ENCODE measurements at places on chromosomes 4 and X. TPM values are rescaled to one million over a fixed set of nuclear protein-coding genes. Genes with fewer than 3 reads are reported as not detected.
A peak's percentile ranks its signal among the peaks of the same experiment; 100 is the strongest.

- DNase-seq: no peak
Measured at GRCh38 chrX:19760841-19761512, 126.4 kb downstream of the SH3KBP1 start.

- DNase-seq: no peak
Measured at GRCh38 chr4:10701702-10702460, 17.3 kb upstream of the CLNK start.

DNA sequence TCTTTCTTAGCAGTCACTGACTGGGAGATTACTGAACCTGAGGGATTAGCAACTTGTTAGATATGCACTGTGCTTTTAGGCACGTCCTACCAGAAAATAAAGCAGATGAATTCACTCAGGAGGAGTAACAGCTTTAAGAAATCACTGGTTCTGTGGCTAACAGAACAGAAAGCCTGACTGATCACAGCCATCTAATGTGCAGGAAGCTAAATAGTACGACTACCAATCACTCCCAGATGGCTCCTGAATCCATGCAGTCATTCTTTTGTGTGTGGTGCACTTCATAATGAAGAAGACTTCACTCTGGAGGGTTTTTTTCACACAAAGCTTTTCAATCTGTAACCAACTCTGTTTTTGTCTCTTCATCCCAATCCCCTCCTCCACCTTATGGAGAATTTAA, 305.3 kb upstream of the INTU start:
- DNase-seq: no peak

- no peak for DNase-seq
Measured at GRCh38 chr4:159698336-159698735, 595.5 kb downstream of the RAPGEF2 start.

GRCh38 chr4:54101190-54102041, 1.5 kb downstream of the GSX2 start:
- DNase-seq: no peak

- DNase-seq: no peak
Measured at GRCh38 chrX:110175146-110175545, 142.7 kb downstream of the AMMECR1 start.

DNA sequence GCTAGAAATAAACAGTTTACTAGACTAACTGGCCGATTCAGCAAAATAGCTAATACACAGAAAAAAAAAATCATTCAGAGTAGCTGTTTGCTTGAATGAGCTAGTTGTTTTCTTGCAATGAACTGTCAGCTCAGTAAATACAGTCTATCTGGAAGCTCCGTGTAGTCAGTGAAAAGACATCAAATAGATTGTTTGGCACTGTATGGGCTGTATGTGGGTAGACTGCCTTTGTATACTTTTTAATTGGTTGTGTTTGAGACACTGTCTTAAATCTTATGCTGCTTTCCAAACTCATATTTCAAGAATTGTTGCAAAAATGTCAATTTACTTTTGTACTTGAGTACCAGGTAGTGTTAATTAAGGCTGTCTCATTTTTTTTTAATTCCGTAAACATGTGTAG, 61.6 kb upstream of the GPR174 start:
- no peak for DNase-seq

- DNase-seq: no peak
Measured at GRCh38 chr4:118738090-118738489, 52.9 kb downstream of the METTL14 start.

GRCh38 chr4:82481506-82481840, 51.1 kb downstream of the ENOPH1 start:
- DNase-seq: no peak

DNA sequence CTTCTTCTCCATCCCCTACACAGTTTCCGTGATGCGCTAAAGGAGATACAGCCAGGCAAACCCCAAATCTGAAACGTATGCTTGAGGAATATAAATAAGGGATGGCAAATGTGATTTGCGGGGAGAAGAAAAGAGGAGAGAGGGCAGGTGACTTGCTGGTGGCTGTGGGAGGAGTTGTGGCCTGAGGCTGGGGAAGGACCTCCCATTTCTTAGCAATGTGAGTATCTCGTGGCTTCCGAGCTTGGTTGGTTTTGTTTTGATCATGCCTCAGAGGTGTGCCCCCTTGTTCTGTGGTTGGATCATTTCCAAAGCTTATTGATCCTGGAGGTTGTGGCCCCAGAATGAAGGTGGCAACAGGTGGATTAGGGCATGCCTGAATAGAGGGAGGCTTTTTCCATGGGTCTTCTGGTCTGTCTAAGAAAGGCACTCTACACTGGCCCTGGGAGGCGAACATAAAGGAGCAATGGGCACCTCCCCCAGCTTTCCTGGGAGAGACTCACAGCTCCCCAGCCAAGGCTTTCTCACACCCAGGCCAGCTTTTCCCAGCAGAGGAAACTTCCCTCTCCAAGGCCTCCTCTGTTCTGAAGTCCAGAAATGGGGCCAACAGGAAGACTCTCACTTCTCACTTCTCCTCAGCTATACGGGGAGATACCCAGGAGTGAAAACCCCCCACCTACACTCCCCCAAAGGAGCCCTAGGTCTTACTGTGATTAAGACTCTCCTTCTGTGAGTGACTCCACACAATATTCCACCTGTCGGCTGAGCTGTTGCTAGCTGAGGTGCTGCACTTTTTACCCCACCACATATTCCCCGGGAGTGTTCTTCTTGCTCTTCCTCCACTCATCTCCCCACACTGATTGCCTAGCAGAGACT, 40.0 kb downstream of the C4orf51 start:
- peak; percentile 37 for DNase-seq

DNA sequence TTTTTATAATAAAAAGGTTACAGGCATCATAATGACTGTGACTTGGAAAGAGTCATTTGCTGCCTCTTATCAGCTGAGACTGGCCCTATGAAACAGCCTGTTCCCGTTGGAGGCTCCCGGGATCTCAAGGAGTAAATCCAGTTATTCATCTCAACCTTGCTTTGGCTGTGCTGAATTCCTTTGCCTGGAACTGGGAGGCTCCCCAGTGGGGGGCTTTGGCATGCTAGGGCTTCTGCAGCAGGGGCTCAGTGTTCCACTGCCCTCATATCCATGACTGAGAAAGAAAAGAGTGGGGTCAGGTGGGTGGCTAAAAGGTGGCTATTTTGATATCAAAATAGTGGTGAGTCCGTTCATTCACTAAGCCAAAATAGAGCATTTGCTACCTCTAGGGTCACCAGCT, 71.2 kb downstream of the TRPC5 start:
- DNase-seq: no peak

- DNase-seq: no peak
Measured at GRCh38 chr4:3491681-3492405, 28.7 kb downstream of the DOK7 start.

The DDIT4L gene
- not detected for total RNA-seq

The MAGEA2B gene
- total RNA-seq: not detected

The RAB40A gene
- 0.12 TPM for total RNA-seq

The CCDC110 gene
- total RNA-seq: not detected

The UGT2A3 gene
- not detected for total RNA-seq
